NAMALWA (cell line): ENCODE measurements at places on chromosomes 2 and 18.

GRCh38 chr2:201451292-201452057 is at the start of the genes STRADB and TRAK2:
Gene STRADB (plus strand): TSS chr2:201451740. CDS start chr2:201454841, 3,101 bp downstream.
Gene TRAK2 (minus strand): TSS chr2:201451458. CDS start chr2:201420507, 30,951 bp downstream.
- DNase-seq = peak; percentile 96

DNA sequence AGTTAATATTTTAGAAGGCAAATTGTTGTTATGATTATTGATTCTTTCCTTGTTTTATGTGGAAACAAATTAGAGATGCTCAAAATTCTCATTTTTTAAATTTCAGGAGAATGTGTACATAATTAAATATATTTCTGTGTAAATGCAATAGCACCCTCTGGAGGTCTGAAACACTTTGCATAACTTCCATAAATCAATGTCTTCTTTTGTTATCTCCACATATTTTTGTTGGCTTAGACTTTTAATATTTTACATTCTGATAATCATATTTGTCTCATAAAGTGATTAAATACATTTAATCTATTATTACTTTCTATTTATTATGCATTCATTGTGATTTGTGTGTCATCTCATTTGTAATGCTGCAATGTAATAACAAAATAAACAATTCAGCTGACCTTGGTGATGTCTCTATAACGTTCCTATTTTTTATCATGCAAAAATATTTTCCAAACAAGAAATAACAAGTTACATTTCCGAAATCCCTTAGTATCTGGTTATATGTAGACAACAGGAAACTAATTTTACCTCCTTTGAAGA is 201.8 kb upstream of the GALNT5 start:
- DNase-seq = peak; percentile 28

DNA sequence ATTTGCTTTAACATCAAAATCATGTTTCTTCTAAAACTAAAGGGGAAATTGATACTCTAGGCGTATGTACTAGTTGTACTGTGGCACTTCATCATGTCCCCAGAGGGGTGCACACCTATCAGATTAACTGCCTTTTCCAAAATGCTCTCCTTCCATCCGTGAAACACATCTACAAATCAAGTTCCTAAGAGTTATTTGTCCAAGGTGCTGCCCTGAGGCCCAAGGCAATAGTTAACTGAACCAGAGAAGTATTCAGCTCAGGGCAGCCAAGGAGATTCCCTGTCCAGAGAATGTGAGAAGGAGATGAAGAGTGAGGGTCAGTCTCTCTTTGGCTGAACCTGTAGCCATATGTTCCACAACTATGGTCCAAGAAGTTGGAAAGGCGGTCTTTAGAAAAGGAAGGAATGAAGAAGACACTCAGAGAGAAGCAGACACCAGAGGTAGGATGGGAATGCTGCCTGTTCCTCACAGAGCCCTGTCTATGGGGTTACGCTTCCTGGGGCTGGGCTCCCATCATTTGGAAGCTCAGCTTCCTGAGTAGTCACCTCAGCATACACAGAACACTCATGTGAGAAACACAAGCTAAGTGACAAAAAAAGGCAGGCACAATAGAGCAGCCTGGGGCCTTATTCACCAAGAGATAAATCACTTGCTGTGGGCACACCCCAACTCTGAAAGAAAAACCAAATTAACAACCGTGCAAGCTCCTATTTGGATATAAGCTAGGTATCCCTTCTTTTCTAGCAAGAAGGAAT is 55.6 kb downstream of the ANKRD44 start:
- DNase-seq = peak; percentile 19

DNA sequence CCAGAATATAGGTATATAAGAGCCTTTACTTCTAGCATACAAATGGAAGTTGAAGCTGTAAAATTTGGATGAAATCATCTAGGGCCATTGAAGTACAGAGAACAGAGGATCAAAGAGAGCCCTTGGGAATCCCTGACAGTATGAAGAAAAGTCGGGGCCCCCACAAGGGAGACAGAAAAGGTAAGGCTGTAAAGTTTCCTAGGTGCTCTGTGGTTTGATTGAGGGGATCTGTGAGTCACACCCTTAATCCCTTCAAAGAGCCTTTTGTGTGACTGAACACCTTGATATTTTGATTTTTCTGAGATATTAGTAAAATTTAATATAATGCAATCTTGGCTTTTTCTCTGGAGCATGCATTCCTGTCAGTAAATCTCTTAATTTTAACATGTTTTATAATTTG is 961.7 kb upstream of the TMEFF2 start:
- DNase-seq = no peak

DNA sequence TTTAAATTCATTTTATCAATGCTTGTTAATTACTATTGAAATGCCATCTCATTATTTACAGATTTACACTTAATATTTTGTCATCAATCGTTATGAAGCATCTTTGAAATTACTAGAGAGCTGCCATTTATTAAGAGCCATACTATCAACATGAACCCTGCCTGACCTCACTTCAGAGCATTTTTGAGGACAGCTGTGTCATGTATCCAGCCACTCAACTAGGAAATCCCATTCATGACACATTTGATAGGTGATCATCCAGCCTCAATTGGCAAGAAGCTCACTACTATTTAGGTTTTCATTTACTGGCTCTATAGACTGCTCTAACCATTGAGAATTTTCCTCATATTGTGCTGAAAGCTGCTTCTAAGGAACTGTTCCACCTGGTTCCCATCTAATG is 40.6 kb upstream of the TLK1 start:
- no peak for DNase-seq

- no peak for DNase-seq
Measured at GRCh38 chr2:183996825-183997793, 601.2 kb upstream of the ZNF804A start.

GRCh38 chr18:3175195-3175758 is 44.5 kb downstream of the MYOM1 start:
- no peak for DNase-seq

- no peak for DNase-seq
Measured at GRCh38 chr2:128585706-128586105, 267.0 kb upstream of the HS6ST1 start.

DNA sequence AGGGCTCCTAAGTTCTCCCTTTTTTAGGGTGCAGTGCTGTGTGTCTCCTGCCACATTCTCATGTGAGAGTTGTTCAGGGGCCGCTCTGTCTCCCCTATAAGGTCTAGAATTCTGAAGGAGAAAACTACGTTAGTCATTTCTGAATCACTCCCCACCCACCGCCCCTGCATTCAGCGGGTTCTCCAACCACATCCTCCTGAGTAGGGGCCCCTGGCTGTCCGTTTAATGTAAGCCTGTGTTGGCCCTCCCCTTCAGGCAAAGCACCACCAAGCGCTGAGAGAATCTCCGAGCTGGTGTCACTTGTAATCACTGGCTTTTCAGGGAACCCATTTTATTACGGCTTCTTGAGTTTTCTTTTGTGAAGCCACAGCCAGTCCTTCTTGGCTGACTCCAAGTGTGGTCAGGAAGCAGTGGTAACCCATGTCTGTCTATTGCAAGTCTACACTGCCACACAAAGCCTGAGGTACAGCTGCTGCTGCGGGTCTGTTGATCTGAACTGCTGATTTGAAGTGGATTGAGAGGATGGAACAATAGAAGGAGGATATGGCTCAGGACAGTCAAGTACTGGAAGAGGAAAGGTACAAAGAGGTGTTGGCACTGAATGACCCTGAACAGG is 16.9 kb downstream of the LCT start:
- DNase-seq = no peak

DNA sequence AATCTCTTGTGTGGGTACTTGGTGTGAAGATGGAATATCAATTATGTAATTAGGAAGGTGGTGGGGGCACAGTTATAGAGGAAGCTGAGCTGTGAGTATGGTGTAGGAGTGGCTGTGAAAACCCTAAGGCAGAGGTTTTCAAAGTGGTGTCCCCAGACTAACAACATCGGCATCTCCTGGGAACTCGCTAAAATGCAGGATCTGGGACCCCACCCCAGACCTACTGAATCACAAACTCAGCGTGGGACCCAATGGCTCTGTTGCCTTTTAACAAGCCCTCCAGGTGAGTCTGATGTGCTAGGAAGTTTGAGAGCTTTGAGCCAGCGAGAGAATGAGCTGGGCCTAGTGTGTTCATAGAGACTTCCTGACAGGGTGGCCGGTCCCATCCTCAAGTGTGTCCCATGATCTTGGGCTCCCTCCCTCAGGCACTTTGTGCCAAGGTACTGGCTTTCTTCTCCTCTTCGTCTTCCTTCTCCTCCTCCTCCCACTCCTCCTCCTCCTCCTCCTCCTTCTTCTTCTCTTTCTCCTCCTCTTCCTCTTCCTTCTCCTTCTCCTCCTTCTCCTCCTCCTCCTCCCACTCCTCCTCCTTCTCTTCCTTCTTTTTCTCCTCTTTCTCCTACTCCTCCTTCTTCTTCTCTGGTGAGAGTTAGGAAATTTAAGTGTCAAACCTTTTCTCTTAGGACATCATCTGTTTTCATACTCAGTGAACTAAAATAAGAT is 86.6 kb downstream of the PDK1 start:
- DNase-seq = no peak

DNA sequence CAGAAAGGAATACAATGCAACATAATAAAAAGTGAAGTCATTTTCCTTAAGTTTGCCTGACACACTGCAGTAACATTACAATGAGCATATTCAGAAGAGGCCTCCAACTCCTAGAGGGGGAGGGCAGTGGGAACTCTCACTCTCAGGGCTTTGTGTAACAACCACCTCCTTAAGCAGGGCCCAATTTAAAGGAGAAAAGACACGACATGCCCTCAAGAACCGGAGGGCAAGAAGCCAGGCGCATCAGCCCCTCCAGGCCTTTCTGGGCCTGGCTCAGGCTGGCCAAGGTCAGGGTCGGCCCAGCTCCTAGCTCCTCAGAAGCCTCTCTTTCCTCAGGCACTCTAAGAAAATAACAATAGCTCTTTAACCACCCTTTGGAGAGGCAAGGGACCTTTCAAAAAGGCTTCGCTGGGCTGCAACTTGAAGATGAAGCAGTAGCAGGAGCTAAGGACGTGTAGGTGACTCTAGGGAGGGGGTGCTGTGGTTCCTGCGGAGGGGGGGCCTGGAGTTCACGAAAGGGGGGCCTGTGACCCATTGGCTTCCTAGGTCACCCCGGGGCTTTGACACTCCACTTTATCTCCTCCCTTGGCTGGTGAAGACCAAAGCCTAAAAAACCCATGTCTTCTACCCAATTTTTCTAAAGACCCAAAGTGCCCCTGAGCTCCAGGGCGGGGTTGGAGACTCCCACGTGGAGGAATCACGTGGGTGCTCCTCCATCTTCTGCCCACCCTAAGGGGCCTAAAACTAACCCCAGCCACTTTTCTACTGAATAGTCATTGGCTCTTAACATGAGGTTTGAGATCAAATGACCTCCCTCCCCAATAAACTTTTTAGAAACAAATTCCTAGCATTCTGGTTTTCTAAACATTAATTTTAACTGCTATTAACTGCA is 13.3 kb downstream of the SERTAD2 start:
- DNase-seq = no peak

DNA sequence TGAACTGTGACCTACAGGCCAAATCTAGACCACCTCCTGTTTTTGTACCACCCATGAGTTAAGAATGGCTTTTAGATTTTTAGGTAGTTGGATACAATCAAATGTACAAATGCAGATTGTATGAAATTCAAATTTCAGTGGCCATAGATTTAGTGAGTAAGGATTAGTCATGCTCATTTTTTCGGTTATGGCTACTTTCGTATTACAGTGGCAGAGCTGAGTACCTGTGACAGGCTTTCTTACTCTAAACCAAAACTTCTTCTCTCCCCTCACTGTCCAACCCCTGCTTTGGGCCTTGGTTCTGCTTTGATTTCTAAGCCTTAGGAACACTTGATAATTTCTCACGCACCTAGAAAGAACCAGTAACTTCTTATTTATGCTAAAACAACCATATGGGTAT is 82.1 kb downstream of the CDC42EP3 start:
- no peak for DNase-seq

- DNase-seq = no peak
Measured at GRCh38 chr2:38064801-38065501, 11.0 kb downstream of the CYP1B1 start.

GRCh38 chr2:241933179-241933911 is 63.8 kb downstream of the RTP5 start:
- no peak for DNase-seq

DNA sequence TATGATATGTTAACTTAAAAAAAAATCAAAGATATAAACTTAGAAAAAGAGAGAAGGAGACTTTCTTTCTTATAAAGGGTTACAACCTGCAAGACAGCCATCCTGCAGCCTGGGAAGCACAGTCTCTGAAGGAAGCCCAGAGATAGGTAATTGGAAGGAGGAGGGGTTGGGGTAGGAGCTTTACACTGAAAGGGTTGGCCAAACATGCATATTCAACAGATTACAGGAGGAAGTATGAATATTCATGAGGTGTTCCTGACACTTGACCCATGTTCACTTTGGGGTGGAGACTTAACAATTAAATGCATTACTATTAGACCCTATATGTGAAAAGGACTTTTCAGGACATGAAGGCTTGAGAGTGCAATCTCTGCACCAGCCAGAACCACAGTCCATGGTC is 71.7 kb upstream of the CDH2 start:
- DNase-seq = no peak

GRCh38 chr2:190637281-190637734 is 11.6 kb upstream of the NAB1 start:
- peak; percentile 14 for DNase-seq

- no peak for DNase-seq
Measured at GRCh38 chr2:218448934-218449333, 30.0 kb downstream of the VIL1 start.

DNA sequence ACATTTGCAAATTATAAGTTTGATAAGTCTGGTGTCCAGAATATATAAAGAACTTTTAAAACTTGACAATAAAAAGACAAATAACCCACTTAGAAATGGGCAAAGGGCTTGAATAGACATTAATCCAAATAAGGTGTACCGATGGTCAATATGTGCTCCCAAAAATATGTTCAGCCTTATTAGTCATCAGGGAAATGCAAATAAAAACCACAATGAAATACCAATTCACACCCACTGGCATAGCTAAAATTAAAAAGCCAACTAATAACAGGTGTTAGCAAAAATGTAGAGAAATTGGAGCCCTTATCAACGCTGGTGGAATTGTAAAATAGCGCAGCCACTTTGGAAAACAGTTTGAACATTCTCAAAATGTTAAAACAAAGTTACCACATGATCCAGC is 79.0 kb upstream of the SCG2 start:
- DNase-seq = no peak

- no peak for DNase-seq
Measured at GRCh38 chr2:102003696-102004095, 11.9 kb downstream of the IL1R2 start.

- DNase-seq = peak; percentile 3
Measured at GRCh38 chr2:79235135-79235534, 75.6 kb upstream of the REG3A start.

- DNase-seq = no peak
Measured at GRCh38 chr18:49174478-49174877, 223.7 kb upstream of the SMAD7 start.

DNA sequence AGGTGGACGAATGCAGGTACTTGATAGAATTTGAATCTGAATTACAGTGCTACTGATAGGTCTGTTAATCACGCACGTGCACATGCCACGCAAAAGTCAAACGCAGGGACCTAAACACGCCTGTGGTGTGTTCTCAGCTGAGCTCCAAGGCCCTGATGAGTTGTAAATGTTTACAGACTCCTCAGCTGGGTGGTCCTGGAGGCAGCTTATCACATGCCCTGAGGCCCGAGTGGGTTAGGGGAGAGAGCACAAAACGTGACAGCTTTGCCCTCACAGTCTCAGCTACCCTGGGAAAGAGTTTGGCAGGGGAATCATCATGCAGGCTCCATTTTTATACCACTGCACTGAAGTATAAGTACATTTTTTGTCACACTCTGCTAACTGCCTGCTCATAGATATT is 68.3 kb upstream of the FAM110C start:
- no peak for DNase-seq
